Naive thymus-derived CD4-positive, alpha-beta T cell (primary cell): ENCODE measurements at places on chromosomes 2 and 18. TPM values are rescaled to one million over a fixed set of nuclear protein-coding genes. Genes with fewer than 3 reads are reported as not detected.

DNA sequence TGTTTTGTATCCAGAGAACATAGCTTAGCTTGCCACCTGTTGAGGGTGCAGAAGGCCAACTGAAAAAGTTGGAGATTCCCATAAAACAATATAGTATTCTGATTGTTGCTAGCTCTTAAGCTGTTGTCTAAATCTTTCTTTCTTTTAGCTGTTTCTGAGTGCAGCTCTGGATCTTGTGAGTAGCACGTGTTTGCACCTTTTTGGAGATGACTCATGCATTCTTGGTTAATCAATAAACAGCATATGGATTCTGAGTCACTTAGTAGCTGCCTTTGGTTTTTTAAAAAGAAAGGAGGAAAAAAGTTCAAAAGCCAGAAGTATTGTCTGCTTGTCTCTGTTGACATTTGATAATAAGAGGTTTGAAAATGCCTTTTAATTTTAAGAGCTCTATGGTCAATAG, 483.0 kb upstream of the FSIP2 start:
- no peak for DNase-seq

DNA sequence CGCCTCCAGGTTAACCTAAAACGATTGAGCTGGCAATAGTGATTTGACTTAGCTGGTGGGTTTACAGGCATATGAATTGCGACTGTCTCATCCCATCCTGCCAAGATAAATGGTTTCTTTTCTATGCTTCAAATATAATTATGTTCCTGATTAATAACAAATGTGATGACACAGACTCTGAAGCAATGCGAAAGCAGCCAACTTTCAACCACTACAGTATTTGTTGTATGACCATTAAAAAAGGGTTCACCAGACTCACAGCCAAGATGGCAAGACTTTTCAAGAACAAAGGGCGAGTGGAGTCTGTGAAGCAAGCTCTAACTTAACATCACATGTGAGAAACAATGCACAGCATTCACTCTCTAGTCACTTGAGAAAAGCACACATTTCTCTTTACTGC, 186.6 kb downstream of the PID1 start:
- DNase-seq = no peak

DNA sequence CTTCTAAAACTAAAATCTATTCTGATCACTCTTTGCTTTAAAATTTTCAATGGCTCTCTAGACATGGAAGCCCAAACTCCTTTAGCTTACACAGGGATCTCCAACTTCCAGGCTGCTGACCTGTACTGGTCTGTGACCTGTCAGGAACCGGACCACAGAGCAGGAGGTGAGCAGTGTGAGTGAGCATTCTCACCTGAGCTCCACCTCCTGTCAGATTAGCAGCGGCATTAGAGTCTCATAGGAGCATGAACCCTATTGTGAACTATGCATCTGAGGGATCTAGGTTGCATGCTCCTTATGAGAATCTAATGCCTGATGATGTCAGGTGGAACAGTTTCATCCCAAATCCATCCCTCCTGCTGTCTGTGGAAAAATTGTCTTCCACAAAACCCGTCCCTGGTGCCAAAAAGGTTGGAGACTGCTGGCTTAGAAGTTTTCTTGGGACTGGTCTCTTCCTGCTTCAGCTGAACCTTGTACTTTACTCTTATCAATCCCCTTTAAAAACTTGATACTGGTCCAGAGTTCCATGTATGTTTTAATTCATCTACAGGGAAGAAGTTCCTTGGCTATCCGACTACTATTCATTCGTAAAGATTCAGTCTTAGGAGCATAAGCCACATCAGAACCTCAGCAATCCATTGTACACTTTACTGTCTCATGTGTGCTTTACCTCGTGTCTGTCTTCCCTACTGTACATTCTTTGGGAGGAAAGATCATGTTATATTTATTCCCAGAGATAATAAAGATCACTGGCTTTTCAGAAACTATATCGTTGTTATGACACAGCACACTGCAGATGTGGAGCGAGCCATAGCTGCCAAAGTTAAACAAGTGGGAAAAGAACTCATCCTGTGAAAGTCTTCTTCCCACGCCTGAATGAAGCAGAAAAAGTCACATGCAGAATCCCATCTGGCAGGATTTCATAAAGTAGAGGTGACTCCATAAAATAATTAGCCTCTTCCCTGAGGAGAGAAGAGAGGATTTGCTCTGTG, 183.8 kb downstream of the LRATD1 start:
- DNase-seq = no peak

DNA sequence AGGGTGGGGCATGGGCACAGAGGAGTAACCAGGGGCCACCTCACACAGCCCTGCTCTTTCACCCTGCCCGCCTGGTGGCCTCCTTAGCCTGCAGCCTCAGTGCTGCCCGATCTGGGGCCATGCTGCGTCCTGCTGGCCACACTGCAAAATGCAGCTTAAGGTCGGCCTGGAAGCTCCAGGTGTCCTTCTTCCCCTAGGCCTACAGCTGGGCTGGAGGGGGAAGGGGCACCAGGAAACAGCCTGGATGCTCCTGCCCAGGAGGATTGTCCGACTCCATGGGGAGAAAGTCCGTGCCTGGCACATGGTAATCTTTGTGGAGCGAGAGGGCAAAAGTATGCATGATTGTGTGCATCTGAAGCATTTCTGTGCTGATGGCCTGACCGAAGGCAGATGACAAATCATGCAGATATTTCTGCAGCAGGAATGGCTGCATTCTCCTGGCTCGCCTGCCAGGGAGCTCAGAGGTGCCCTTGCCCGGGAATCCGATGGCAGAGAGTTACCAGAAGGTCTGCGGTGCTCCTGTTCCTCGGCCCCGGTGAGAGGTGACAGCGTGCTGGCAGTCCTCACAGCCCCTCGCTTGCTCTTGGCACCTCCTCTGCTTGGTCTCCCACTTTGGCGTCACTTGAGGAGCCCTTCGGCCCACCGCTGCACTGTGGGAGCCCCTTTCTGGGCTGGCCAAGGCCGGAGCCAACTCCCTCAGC, 12.8 kb upstream of the ALPP start:
- DNase-seq = no peak

DNA sequence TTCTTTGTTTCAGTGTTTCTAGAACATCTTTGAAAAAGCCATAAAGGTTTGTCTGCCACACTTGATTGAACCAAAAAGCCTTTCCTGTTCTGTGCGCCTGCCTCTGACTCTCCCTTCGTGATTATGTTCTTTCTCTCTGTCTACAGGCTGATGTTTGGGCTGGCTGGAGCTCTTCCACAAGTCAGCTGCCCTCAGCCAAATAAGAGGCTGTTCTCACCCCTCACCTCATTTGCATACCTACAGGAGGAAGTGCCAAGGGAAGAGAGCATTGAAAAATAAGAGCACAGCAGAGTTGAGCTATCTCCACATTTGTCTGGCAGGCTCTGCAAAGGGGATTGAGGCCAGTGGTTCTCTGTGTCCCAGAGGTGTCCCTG, 15.8 kb downstream of the INPP5D start:
- DNase-seq = peak; percentile 67

- no peak for DNase-seq
Measured at GRCh38 chr2:216293883-216294282, 78.4 kb downstream of the MARCHF4 start.

CKAP2L gene
- 36.2 and 37.4 TPM in 2 replicates for total RNA-seq

HTR2B gene
- total RNA-seq = not detected in 2 replicates

MARCO gene
- total RNA-seq = not detected in 2 replicates

NYAP2 gene
- total RNA-seq = 0.17 TPM
